Stimulated activated naive B cell treated with anti-CD40 and anti-IgM and Interleukin-4, amounts not matched to agents 10 μg/mL and 1 μg/mL and 100 μg/mL, for 72 hours (primary cell): ENCODE measurements at places on chromosomes 16 and 17.
A peak's percentile ranks its signal among the peaks of the same experiment; 100 is the strongest.

- no peak for DNase-seq
Measured at GRCh38 chr17:34423978-34424813, 61.2 kb upstream of the CCL1 start.

GRCh38 chr16:66810391-66810790 is 9.0 kb upstream of the TERB1 start:
- no peak for DNase-seq

DNA sequence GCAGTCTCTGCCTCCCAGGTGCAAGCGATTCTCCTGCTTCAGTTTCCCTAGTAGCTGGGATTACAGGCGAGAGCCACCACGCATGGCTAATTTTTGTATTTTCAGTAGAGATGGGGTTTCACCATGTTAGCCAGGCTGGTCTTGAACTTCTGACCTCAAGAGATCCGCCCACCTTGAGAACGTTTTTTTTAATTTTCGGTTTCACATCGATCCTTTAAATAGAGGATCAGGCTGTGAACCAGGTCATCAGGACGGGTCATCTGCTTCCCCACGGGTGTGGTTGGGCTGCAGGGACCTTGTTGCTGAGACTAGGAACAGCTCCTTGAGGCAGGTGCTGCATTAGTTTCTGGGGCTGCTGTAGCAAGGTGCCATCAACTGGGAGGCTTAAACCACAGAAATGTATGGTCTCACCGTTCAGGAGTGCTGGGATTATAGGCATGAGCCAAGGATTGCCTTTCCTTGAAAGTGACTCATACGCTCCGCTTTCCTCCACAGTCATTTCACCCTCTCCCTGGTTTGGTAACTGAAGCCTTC is 7.9 kb upstream of the NAGPA start:
- no peak for DNase-seq

GRCh38 chr16:20396846-20397467 is 7.6 kb downstream of the PDILT start:
- DNase-seq: no peak

DNA sequence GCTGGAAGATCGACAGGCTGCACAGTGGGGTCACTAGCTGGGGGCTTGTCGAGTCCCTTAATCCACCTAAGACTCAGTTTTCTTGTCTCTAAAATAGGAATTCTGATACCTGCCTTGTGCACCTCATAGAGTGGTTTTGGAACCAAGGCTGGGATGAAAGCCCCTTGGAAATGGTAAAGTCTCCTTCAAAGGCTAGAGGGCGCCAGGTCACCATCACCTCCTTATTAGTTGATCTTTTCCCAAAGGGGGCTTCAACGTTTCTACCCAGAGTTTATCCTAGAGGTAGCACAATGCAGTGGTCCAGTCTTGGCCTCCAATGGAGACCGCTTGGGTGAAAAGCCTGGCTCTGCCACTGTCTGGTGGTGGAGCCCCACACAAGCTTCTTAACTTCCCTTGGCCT is 158.2 kb downstream of the AIPL1 start:
- no peak for DNase-seq

- DNase-seq: no peak
Measured at GRCh38 chr16:77049577-77049976, 141.4 kb upstream of the MON1B start.

- no peak for DNase-seq
Measured at GRCh38 chr16:22813948-22814710, at the start of gene HS3ST2. Gene HS3ST2 (plus strand): TSS chr16:22814162. CDS start chr16:22814611, 449 bp downstream.

GRCh38 chr16:4409081-4409932 is 7.1 kb downstream of the CORO7 start:
- DNase-seq: no peak

GRCh38 chr16:73091174-73091573 is 43.2 kb upstream of the ZFHX3 start:
- DNase-seq: no peak

- no peak for DNase-seq
Measured at GRCh38 chr17:73394512-73395450, 83.0 kb upstream of the CDC42EP4 start.

- no peak for DNase-seq
Measured at GRCh38 chr16:87391324-87391949, 699 bp upstream of the MAP1LC3B start.

- no peak for DNase-seq
Measured at GRCh38 chr16:29811896-29812665, at the start of gene PRRT2. Gene PRRT2 (plus strand): TSS chr16:29812193. CDS start chr16:29813055, 862 bp downstream.

DNA sequence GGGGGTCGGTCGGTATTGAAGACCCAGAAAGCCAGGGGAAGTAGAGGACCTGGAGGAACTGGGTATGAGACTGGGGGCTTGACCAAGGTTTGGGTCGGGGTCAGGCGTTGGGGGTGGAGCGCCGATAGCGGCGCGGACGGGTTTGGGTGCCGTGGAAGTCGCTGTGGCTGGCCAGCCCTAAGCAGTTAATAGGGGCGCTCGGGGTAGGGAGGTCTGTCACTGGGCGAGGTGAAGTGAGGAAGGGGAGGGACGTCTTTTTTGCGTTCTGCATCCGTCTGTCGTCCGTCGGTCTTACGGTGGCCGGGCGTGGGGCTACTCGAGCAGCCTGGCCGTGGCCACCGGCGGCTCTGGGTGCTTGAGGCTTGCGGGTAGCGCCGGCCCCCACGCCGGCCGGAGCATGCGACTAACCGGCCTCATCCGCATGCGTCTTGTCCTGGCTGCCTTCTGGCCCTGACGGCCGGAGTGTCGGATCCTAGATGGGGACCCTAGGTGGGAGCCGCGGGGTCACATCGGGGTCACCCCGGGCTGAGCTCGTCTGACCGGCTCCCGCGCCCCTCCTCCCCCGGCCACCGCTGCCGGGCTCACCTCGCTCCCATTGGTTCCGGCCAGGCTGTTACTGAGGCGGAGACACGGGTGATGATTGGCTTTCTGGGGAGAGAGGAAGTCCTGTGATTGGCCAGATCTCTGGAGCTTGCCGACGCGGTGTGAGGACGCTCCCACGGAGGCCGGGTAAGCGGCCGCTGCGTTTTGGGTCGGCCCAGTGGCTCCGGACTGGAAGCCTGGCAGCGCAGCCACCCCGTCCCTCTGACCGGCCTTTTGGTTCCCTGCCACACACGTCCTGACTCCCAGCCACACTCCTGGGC is 10.3 kb upstream of the TMEM88 start:
- DNase-seq: peak; percentile 89

- peak; percentile 59 for DNase-seq
Measured at GRCh38 chr16:1102921-1103635, 7.0 kb upstream of the C1QTNF8 start.

DNA sequence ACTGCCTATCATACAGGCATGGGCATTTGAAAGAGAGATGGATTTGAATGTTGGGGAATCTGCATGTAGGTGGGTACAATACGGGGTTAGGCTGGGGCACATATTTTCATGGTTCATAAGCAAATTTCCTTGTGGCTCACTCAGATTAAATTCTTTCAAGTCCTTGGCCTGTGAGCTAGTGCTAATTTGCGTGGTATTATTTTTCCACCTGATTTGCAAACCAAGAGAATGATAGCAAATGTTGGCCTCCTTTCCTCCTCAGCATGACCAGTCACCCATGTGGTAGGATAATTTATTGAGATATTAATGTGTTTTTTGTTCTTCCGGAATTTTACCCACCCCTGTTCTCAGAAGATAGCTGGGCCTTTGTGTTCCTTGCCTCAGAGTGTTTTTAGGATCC is 22.9 kb downstream of the FAM20A start:
- DNase-seq: no peak

DNA sequence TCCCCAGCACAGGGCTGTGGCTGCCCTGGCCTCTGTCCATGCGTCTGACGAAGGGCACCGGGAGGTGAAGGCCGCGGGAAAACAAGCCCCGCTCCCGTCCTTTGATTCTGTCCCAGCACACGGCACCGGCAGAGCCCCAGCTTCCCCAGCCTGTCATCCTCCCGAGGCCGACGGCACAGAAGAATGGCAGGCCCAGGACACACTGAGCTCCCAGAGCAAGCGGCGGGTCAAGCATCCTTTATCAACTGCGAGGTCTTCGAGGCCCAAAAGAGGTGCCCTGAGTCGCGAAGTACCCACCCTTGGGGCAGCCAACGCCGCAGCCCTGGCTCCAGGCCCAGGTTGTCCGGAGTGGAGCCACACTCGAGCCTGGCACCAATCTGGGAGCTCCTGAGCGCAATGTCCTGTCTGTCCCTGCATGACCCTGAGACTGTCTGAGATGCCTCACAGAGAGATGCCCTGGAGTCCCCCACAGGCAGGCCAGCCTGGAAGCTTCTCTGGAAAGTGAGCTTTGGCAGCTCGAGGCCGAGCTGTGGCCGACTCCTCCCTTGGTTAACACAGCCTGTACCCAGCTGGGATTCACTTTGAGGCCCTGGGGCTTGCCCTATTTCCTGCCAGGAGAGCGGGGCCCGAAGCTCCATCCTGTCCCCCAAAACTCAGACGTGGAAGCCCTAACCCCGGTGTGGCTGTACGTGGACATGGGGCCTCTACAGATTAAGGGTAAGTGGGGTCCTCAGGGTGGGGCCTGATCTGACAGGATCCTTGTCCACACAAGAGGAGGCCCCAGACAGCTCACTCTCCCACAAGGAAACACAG is 23.3 kb downstream of the SLC7A5 start:
- no peak for DNase-seq

GRCh38 chr17:17826942-17827785 is 9.6 kb downstream of the SREBF1 start:
- no peak for DNase-seq

GRCh38 chr16:2853531-2854073 is 4.4 kb downstream of the PRSS22 start:
- no peak for DNase-seq

DNA sequence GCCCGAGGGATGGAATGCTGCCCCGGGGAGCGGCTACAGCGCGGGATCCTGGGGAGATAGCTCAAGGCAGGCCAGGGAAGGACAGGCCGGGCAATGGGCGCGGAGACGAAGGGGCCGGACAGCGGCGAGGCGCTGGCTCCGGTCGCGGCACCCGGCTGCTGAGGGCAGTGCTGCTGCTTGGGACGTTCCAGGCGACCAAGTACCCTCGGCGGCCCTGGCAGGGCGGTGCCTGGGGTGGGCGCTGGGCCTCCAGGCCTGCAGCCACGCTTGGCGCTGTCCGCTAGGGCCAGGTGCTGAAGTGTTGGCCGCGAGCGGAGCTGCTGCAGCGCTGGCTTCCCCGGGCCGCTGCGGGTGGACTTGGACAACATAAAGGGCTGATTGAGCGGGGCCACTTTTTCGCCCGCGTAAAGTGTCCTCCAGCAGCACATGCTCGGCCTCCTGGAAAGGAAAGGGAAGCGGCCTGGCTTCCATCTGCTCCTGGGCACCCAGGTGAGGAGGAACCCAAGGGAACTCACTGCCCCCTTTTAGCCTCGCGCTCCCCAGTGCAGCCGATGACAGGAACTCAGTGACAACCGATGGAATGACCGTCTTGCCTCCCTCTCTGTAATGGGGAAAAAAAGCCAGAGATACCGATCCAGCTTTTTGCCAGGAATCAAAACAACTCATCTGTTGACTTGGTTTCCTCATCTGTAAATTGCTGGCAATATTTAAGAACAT is 23.7 kb downstream of the CLEC3A start:
- no peak for DNase-seq

- DNase-seq: no peak
Measured at GRCh38 chr16:17951378-17951777, 385.2 kb downstream of the NPIPA8 start.

- DNase-seq: no peak
Measured at GRCh38 chr17:58272367-58273280, 8.1 kb downstream of the MPO start.

DNA sequence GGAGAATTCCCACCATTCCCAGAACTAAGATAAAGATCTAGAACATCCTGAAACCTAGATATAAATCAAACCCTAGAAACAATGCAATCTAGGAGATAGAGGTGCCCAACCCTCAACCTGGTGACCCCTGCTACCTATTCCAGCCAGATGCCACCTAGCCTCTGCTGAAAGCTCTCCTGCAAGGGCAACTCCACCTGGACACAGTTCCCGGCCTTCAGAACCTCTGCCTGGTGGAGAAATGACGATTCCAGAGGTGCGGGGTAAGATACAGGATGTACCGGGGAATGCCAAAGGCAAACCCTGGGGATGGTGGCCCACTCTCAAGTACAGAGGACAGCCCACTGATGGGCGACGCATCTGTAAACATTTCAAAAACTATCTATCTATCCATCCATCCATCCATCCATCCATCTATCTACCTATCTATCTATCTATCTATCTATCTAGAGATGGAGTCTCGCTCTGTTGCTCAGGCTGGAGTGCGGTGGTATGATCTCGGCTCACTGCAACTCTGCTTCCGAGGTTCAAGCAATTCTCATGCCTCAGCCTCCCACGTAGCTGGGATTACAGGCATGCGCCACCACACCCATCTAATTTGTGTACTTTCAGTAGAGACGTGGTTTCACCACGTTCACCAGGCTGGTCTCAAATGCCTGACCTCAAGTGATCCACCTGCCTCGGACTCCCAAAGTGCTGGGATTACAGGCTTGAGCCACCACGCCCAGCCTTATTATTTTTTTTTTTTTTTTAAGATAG is 19.0 kb downstream of the MEAK7 start:
- DNase-seq: no peak

DNA sequence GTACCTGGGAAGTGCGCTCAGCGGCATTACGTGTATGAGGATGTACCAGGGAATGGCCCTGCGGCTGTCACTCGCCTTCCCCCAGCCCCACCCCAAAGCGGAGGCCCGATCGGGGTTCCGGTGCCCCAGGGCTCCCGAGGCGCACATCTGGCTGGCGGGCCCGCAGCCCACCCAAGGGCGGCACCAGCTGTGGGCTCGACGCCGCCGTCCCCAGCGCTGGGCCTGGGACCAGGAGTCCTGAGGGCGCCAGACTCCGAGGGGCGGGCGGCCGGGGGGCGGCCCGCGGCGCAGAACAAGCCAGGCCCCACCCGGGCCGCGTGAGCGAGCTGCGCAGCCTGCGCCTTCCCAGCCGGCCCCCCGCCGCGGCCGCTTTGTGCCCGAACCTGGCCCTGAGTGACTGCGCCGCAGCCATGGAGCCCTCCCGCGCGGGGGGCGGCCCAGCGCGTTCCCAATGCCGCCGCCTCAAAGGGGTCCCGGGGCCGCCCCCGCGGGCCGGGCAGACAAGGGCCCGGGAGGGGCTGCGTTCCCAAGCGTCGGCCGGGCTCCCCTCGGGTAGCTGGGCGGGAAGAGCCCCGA is 17.4 kb downstream of the ZNF423 start:
- DNase-seq: no peak

DNA sequence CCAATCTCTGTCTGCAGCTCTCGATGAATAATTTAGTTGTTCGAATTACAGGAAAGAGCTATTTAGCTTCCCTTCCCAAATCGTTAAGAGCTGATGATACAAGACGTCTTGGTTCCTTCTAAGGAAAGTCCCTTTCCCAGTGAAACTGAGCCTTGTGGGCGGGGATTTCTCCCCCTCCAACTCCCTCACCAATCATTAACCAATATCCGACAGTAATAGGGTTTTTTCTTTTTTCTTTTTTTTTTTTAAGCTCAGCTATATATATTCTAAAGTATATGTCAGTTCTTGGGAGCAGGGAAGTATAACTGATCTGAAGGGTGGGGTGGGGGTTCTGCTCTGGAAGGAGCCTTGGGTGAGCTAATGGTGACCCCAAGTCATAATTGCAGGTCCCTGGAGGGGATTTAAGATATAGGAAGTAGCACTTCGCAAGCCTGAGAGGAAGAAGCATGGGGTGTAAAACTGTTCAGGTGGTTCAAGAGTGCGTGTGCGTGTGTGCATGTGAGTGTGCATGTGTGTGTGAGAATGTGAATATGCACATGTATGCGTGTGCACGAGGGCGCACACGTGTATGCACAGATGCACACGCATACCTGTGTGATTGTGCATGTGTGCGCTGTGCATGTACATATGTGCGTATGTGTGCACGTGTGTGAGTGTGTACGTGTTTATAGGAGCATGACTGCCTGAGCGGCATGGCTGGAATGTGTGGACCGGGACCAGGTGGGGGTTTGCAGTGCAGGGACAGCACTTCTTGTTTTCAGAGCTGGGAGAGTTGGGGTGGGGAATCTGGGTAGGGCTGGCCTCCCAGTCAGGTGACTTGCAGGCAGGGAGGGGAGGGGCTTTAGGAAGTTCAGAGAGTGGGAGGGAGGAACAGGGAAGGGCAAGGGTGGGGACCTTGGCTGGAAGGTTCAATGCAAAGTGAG is 42.7 kb downstream of the SOCS3 start:
- no peak for DNase-seq
